Nucleus accumbens (tissue), 56 donors: ENCODE measurements at places on chromosomes 3 and 15.

DNA sequence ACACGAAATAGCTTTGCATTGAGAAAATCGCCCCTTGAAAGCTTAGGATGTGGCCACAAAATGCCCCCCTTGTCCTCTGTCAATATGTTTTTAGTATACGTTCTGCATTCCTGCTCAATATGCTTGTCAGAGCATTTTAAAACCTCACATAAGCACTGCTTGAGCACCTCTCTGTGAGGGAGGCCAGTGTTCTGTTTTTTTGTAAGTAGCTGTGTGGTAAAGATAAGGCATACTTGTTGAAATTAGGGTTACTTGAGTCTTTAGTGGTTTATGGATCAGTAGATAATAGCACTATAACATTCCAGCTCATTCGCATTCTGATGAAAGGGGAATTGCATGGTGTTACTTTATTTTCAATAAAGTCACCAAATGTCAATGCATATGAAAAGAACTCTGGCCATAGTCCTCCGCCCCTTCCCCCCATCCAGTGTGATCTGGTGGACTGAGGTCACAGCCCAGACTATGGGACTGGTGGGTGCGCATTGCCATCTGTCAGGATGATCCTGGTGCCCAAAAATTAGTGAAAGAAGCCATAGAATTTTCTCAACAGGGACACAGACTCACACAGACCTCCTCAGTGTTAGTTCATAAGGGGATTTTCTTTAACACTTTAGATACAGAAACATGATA lies 33.1 kb downstream of the IL1RAP start:
- no peak for DNase-seq

DNA sequence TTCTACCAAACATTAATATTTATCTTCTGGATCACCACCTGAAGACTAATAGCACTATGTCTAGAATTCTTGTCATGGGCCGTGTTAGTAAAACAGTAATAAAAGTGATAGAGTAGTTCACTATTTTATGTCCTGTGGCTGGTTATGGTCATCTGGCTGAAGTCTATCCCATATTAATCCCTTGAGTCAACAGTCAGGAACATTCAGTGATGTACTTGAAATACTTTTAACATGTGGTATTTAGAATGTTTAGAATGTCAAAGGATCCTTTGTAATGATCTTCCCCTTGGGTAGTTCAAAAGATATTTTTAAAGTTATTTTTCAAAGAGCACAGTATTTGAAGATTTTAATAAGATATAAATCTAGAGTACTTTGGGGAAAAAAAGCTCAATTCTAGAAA lies 117.0 kb downstream of the MBNL1 start:
- DNase-seq: no peak

DNA sequence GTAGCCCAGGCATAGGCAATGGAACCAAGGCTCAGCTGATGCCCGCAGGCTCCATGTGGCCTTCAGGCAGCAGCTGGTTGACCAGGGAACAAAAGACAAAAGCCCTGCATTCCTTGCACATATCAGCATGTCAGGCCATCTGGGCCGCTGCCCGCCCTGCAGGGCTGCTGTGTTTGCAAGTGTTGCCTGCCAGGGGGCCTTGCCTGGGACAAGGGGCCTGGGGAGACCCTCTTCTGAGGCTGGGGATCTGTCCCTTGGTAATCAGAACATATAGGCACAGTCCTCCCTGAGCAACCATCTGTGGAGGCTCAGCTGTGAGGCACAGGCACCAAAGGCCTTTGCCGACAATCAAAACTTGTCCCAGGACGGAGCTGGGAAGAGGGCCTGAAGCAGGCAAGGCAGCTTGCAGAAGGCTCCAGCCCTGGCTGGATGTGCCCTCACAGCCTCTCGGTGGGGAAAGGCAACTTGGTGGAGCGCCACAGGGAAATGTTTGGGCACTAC lies 138.2 kb downstream of the TPRA1 start:
- peak; percentile 6 for DNase-seq

GRCh38 chr3:29976871-29977270 lies 629.5 kb upstream of the TGFBR2 start:
- DNase-seq: no peak

- no peak for DNase-seq
Observed at GRCh38 chr15:22240403-22240802, 160.1 kb downstream of the OR4M2 start.

DNA sequence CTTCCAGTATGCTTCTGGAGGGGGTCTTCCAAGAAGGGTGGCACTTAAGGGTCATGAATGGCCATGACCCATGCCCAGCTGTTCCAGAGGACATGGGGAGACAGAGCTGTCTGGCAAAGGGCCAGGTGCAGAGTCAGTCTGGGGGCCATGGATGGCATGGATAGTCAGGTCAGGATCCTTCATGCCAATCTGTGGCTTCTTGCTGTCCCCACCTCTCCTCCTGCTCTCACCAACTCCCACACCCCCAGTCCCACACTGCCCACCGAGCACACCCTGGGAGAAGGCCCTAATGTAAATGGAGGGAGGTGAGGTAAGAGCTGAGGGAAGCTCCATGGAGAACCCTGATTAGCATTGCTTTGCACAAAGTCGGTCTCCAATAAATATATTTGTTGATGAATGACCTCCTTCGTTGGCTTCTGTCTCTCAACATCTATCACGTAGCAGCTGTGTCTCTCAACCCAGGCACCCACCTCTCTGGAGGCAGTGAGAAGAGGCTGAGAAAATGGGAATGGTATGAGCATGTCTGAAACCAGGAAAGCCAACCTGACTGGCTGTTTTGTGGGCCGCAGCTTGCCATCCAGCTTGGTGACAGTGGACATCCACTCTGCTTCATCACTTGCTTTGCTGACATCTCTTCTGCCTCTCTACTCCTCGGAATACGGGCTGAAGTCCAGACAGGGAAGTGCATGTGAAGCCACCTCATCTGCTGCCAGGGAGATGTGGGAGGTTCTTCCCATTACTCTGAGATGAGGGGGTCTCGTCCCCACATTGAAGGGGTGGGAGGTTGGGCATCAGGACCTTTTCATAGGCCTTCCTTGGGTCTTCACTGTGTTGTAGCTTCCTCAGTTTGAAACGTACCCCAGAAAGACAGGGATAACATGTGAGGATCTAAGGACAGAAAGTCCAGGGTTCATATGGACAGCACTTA lies 37.7 kb upstream of the RAB6B start:
- no peak for DNase-seq

GRCh38 chr3:95235916-95236315 lies 1173.1 kb downstream of the NSUN3 start:
- DNase-seq: peak; percentile 43

DNA sequence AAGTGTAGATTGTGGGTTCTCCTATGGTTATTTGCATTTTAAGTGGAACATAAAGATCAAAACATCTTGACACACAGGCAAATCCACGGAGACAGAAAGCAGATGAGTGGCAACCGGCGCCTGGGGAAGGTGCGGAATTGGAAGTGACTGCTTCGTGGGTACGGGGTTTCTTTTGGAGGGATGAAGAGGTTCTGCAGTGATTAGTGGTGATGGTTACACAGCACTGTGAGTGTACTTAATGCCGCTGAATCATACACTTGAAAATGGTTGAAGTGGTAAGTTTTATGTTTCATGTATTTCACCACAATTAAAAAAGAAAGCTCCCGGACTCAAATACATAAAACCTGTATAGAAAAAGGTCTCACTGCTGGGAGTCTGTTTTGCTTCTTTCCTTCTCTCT lies 18.5 kb upstream of the VPS33B start:
- no peak for DNase-seq

DNA sequence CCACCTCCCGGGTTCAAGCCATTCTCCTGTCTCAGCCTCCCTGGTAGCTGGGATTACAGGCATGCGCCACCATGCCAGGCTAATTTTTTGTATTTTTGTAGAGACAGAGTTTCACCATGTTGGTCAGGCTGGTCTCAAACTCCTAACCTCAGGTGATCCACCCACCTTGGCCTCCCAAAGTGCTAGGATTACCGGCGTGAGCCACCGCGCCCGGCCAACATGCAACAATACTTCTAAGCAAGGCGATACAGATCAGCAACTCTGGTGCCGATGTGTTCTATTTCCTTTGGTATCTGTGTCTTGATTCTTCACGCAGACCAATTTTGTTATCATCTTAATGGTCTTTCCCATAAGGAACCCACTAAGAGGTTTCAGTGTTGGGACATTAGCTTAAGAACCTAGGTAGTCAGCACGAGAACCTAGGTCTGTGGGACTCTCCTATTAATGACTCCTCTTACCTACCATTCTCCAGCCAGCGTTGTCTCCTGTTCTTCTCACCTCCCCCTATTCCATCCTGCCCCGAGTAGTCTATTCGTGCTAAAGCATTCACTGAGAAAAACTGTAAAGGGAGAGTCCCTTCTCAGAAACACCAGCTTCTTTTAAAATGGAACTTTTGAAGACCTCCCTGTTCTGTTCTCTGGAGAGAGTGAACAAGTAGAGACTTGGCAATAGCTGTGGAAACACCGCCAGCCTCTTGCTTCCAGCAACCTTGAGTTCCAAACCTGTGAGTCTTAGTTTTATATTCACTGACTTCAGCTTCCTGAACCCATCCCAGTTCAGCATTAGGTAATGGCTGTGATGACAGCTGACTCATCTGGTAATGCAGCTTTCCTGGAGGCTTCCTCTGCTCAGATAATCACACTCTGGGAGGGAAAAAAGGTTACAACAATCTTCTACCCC lies 61.2 kb downstream of the TSC22D2 start:
- peak; percentile 6 for DNase-seq

DNA sequence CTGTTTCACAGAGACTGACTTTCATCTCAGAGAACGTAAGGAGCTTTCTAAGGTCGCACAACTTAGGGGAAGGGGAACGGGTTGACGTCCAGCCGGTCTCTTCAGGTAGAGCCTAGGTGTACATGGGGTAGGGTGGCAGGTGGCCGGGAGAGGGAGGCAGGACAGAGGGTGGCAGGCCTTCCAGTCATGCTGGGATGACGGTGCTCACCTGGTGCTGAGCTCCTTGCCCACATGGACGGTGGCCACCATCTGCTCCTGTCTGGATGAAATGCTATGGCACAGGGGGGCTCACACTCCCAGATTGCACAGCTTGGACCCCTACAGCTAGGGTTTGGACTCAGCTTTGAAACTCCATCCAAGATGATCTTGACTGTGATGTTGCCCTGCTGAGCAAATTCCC lies 144.5 kb downstream of the ATP10A start:
- DNase-seq: no peak

- DNase-seq: no peak
Observed at GRCh38 chr15:54566654-54567053, 588.4 kb downstream of the UNC13C start.

DNA sequence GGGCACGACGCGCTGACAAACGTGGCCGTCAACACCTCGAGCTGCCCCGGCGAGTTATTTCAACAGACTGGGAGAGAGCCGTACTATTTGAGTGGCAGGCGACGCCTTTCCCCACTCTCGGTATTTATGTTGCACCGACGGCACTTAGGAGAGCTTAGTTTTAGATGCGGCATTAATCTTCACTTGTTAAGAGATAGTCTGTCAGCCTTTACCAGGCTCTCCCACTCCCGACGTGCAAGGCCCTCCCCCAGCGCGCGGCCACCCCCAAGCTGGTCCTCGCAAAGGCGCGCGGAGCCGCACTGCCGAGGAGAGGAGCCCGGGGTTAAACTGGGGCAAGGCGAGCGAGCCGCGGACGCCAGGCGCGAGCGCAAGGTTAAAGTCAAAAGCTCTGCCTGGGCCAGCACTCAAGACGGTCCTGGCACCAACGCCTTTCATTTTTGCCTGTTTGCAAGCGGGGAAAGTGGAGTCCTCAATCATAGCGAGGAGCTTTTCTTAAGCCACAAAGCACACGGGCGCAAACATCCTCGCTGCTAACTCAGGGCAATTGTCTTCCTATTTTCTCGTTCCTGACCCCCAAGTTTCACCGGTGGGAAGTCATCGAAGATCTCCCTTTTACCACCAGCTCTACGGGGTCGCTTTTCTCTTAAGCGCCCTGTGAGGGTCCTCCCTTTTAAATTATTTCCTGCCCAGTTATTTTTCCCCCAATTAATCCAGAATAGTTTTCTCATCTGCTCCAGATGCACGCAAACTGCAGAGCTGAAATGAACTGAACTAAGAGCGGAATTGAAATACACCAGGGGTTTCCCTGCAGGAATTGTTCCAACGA lies 86.6 kb downstream of the NR2F2 start:
- no peak for DNase-seq

DNA sequence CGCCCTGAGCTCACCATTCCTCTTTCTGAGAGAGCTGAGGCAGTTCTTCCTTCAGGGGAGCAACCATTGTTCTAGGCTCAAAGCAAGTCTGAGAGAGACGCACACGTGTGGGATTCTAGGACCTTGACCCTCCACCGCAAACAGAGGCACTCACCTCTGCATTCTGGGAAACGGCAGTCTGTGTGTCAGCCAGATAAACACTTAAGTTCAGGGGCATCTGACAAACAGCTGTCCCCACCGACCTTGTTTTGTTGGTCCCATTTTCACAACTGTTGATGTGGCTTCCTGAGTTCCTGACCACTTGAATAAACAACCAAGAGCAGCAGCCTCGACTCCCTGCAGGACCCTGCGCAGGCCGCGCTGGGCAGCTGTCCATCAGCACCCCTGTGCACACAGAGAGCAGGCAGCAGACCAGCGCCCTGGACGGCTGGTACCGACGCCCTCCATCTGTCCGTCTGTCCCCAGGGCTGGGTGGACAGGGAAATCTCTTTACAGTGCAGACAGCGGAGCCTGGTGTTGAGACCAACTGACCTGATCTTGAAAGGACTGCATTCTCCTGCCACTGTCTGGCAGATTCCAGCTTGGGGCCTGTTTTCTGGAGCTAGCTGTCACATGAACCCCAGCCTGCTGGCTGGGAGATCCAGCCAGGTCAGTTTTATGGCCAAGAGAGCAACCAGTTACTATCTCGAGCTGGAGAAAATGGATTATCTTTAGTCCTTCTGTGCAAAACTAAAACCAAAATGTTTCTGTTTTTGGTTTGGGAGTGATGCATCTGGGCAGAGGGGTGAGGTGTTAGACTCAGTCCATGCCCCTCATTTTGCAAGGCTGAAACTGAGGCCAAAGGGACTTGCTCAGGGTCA lies 64.2 kb downstream of the FAM43A start:
- no peak for DNase-seq

DNA sequence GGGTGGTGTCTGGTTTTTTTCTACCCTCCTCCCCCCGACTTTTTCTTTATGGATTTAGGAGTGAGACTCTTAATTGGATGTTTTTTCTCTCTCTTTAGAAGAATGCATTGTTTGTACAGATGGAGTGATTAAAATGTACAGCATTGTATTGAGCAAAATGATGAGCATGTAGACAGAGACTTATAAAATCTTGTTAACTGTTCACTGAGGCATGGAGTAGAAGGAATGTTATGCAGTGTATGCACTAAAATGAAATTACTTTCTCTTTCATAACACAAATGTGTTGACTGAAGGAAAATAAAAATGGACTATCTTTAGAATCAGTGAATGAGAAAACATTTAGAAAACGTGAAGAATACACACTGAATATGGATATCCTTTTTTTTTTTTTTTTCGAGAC lies 39.8 kb downstream of the ZFAND6 start:
- DNase-seq: no peak
